GM12878 (cell line): ENCODE measurements at places on chromosomes 16 and 17.

DNA sequence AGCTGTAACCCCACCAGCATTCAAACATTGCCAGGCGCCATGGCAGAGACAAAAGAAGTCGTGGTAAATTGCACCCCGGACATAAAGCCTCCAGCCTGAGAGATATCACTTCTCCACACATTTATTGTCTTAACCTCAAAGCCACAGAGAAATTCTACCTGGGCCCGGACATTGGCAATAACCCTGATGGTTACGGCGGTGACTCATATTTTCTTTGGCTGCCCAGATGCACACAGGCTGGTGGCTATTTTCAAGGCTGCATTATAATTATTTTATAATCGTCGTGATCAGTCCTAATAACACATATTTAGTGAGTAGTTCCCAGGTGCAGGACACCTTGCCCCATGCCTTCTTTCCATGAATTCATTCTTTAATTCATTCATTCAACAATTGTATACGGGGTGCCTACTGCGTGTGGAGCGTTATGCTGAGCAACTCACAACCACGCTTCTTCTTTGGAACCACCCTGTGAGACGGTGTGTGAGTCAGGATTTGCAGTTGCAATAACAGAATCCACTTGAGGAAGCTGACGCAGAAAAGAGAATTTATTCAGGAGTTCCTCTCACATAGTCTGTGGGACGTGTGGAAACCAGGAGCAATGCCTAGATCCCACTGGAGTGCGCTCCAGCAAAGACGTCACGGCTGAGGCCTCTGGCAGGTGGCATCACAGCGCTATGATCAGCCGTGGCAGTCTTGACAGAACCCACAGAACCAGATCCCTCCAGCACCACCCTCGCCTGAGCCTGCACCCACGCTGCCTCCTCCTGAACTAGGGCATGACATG, 245.7 kb downstream of the FOXL1 start:
- no peaks in the 10 kb centered on the region; the same call in 1 of the 2 replicates for H3K27me3 ChIP-seq
- H3K4me1 ChIP-seq = no peaks in the 10 kb centered on the region
- DNase-seq = no peak
- no peak overlapping the region for H3K4me3 ChIP-seq
- H3K27ac ChIP-seq = no peak overlapping the region

GRCh38 chr17:64001763-64002529, 3.8 kb downstream of the PRR29 start:
- peaks cover 3% of the 10 kb centered on the region; the same call in 1 of the 2 replicates for H3K27me3 ChIP-seq
- no peak overlapping the region for H3K27ac ChIP-seq

DNA sequence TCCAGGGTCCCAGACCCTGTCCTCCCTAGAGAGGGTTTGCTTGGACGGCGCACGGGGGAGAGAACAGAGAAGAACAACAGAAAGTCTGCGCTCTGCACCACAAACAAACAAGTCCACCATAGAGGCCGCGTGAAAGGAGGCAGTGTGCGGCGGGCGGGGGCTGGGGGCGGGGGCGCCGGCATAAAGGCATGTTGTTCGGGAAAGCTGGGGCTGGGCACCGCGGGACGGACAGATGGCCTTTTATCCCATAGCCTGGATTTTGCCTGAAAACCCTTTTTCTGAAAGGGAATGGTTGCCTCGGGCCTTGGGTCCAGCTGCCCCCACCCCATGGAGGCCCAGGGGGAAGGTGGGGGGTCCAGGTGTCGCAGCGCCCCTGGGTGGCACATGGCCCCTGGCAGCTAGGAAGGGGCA, 26.0 kb downstream of the FA2H start:
- no peak overlapping the region for H3K4me3 ChIP-seq
- H3K36me3 ChIP-seq = no peaks in the 10 kb centered on the region
- H3K4me1 ChIP-seq = peaks cover 7% of the 10 kb centered on the region; the same call in 1 of the 2 replicates
- no peaks in the 10 kb centered on the region for H3K27me3 ChIP-seq
- DNase-seq = no peak

DNA sequence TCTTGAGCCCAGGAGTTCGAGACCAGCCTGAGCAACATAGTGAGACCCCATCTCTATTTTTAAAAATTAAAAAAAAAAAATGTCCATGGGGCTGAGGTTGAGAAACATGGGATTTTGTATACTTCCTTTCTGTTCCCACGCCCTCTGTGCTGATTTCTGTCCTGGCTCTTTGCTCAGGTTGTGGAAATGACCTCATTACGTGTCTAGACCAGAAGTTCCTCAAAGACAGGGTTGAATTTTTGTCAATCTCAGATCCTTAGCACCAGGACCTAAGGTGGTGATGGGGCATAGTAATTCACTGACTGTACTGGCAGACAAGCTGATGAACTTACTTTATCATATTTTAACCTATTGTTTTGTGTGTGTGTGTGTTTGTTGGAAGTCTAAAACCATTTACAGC, 11.2 kb upstream of the HNF1B start:
- H3K36me3 ChIP-seq = no peaks in the 10 kb centered on the region
- no peak overlapping the region for H3K27ac ChIP-seq
- H3K4me3 ChIP-seq = no peak overlapping the region
- peaks cover 8% of the 10 kb centered on the region; the same call in 1 of the 2 replicates for H3K4me1 ChIP-seq
